ENCODE measurements at places on chromosomes 6 and 20. TPM values are rescaled to one million over a fixed set of nuclear protein-coding genes. Genes with fewer than 3 reads are reported as not detected.

DNA sequence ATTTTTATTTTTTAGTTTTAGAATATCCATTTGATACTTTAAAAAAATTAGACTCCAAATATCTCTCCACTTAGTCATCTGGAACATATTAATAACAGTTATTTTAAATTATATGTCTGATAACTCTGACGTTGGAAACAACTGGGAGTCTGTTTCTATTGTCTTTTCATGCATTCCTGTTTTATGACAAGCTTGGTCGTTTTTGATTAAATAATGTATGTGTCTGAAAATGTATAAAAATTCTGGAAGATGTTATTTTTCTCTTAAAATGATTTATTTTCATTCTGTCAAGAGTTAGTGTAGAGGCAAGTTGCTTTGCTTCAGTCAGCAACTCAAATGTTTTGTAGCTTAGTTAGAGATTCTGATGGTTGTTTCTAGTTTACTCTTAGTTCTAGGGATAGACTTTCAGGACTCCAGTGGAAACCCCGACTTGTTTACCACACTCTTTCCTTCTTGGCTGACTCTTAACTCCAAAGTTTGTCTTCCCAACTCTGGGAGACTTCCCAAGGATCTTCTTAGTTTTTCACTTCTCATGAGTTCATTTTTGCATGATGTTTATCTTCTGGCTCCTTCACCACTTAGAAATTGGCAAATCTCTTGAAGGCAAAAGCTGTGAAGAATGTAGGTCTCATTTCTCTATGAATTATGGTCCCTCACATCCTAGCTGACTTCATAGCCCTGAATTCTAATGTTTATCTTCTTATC is 190.9 kb downstream of the LAMA2 start:
- no peak for DNase-seq

DNA sequence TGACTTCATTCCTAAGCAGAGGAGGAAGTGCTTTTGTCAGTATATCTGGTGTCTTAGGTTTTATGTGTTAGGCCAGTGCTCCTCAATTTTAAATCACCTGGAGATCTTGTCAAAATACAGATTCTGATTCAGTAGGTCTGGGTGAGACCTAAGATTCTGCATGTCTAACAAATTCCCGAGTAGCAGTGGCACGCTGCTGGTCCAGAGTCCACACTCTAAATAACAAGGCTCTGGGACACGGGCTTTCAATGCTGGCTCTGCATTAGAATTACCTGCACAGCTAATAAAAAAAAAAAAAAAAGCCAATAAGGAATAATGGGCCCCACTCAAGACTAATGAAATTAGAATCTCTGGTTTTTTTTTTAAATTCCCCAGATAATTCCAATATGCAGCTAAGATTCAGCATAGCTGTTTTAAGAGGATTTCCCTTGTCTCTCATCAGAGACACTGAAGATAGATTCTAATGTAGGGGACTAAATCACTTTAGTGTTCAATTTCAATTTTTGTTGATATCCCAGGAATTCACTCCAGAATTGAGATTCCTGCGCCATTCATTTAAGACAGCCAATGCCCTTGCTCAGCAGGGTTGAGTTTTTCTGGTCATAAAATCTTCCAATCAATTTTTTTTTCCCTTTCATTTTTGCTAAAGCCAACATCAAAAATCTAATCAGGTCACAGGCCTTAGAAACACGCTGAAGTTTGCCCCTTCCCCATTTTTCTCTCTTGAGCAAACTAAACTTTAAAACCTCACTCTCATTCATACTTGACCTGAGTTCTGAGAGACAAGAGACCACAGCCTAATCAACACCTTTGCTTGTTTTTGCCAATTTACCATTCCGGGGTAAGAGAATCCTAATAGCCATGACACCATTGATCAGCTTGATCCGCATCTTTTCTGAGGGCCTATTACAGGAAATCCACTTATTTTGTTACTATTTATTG is 2.4 kb downstream of the TDP2 start:
- DNase-seq = no peak

GRCh38 chr20:50286609-50287008 is 96.0 kb downstream of the CEBPB start:
- no peak for DNase-seq

DNA sequence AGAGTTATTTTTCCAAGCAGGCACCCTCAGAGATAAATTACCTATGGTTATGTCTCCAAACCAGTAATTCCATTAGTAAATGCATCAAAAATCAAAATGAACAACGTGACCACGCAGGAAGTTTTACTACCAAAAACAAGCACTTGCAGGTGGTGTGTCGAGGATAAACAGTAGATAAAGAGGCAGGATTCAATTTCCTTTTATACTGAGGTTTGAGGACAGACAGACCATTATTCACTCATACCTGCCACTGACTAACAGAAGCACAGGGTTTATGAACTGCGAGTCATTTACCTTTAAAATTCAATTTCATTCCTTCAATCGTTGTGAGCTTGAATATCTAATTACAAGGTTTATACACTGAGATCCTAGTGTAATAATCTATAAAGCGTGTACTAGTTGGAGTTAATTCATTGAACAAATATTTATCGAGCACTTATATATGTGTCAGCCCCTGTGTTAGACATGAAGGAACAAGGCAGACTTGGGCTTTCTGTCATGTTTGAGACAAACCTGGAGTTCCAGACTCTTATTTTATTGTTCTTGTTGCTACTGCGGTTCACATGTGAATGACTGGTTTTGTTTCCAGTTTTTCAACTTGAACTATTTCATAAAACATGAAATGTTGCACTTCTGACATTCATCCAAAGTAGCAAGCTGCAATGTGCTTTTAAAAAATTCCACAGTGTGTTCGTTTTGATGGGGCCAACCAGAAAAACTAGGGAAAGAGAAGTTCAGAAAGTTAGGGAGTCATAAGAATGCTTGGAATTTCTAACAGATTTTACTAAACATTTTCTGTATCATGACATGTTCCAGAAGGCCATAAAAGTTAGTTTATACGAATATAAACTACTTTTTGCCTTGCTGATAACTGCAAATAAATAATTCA is 205.6 kb downstream of the UST start:
- DNase-seq = no peak

DNA sequence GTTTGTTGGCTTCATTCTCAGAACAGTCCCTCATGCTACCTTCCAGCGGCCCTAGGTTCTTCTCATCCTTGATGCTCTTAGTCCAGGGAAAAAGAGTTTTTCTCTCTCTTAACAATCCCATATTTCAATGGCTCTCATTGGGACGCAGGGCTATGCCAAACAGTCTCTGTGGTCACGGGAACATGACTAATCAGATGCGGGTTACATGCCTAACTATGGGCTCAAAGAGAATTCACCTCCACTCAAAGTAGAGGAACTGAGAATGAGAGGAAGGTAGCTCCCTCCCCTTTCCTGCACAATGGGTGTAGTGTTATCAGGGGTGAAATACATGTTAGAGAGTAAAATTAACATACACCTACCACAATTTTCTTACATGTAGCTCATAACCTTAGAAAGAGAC is 18.1 kb upstream of the ATRN start:
- no peak for DNase-seq

DNA sequence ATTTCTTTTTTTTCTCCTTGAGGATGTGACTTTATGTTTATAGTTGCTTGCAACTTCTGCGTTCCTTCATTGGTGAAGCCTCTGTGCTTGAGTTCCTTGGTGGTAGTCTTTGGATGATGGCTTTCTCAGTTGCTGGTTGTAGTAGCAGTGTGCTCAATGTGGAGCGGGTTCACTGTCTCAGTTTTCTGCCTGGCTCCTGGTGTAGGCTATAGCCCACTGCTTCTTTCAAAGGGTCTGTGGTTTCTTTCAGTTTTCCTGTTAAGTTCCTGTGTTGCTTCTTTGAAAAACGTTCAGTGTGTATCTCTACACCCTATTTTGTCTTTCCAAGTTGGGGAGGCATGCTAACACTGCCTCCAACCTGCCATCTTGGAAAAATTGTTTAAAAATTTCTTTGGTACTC is 33.9 kb upstream of the ZBTB24 start:
- no peak for DNase-seq

DNA sequence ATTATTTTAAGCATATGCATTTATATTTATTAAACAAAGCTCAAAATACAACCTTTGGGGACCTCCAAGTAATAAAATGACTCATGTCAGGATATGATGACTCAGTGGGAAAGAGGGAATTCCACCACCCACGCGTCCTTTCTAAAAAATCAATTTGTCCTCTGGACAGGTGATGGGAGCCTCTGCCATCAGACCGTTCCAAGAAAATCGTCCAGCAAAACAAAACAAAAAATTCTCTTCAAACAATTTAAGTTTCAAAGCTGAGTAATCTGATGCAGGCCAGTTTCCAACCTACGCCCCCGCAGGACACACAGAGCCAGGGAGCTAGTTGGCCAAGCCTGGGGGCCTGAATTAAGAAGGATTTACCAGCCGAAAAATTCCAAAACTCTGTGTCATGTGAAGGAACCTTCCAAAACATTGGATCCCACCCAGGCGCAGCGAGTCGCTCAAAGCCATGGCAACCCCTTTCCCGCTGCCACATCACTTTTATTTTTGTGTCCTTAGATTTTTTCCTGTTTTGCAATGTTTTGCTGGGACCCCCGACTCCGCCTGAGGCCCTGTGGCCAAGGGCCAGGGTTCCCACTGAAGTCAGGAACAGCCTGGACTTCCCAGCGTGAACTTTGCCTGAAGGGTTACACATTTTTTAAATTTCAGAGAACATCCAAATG is 95.3 kb downstream of the NFATC2 start:
- no peak for DNase-seq

GRCh38 chr6:128491610-128492206 is 28.7 kb downstream of the PTPRK start:
- no peak for DNase-seq

DNA sequence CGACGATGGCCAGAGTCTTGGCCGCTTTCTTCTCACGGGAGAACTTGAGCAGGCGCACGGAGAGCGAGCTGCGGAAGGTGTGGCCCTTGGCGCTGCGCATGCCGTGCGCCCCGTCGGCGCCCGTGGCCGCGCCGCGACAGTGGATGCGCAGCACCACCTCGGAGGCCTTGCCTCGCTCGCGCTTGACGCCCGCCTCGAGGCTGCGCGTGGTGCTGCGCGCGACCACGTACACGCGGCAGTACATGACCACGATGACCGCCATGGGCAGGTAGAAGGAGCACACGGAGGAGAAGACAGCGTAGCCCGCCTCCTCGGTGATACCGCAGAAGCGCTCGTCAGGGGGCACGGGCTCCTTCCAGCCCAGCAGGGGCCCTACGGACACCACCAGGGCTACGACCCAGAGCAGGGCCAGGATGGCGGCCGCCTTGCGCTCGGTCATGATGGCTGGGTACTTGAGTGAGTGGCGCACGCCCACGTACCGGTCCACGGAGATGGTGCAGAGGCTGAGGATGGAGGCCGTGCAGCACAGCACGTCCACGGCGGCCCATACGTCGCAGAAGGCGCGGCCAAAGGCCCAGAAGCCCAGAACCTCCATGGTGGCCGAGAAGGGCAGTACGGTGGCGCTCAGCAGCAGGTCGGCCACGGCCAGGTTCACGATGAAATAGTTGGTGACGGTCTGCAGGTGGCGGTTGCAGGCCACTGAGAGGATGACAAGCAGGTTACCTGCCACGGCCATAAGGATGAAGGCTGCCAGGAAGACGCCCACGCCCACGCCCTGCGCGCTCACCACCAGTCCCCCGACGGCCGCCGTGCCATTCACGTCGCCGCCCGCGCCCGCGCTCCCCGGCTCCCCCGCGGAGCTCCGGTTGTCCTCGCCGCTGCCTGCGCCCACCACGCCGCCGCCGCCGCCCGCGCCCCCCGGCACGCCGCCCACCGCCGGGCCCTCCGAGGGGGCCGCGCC is 232.8 kb upstream of the RNF24 start:
- no peak for DNase-seq

GRCh38 chr20:63191400-63191799 is 24.5 kb downstream of the YTHDF1 start:
- DNase-seq = peak; percentile 68

DNA sequence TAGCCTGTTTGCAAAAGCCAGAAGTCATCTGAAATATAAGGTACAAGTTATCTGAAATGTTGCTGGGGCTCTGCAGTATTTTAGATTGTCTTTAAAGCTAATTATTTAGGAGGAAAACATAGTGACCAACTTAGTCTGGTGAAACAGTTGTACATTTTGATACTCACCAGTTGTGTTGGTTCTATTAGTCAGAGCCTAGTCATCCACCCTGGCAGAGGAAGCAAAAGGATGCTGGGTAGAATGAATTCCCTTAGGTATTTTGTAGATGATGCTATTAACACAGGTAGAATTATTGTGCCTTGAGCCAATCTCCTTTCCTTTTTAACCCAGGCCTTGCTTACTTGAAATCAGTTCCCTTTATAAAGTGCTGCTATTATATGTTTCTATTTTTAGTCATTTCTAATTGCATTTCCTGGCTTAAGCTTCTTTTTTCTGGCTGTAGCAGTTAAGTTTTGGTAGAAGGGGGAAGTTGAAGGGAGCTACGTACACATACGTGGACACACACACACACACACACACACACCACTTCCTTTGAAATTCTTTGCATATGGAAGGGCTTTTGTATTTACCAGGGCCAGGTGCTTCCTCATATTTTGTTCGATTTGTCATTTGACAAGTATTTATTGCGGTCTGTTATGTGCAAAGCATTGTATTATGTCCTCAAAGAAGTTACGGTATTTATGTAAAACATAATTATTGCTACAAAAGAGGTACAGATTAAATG is 82.4 kb downstream of the RTN4IP1 start:
- DNase-seq = no peak

GRCh38 chr20:56872620-56873458 is 243.7 kb downstream of the TFAP2C start:
- no peak for DNase-seq

GNMT gene
- 0.73 TPM for total RNA-seq

FRMD1 gene
- 0.52 TPM for total RNA-seq

ZFP57 gene
- 3.0 TPM for total RNA-seq

ZBTB46 gene
- 10.2 TPM for total RNA-seq

NKAPL gene
- total RNA-seq = 1.4 TPM

CALHM4 gene
- total RNA-seq = not detected

Measured in ureter (tissue), 1 donor.